Cortex of kidney (tissue), 1 donor: ENCODE measurements at places on chromosomes 12 and 14.

DNA sequence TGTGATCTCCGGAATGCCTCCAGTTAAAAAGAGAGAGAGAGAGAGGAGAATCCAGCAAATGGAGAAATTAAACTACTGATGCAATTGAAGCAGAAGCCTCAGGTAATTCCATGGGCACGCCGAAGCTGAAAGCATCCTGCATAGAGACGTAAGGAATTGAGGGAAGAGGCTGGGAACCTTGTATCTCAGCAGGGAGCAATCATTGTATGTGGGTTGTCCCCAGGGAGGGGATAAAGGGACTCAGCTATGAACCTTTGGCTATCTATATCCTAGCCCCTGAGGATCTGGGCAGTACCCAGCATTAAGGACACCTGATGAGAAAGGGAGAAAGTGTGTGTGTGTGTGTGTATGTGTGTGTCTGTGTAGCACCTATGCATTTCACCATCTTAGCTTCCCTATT is 95.8 kb upstream of the ATXN7L3B start:
- DNase-seq = no peak

GRCh38 chr12:67910360-67911274 is 78.6 kb upstream of the IFNG-AS1 start:
- no peak for DNase-seq

GRCh38 chr14:88553886-88554456 is 836 bp downstream of the PTPN21 start:
- DNase-seq = no peak

GRCh38 chr12:131349397-131350127 is 361.3 kb upstream of the SFSWAP start:
- DNase-seq = no peak

- DNase-seq = no peak
Measured at GRCh38 chr12:132718644-132719043, 8.0 kb downstream of the PGAM5 start.

- DNase-seq = no peak
Measured at GRCh38 chr14:99099051-99099787, 172.8 kb downstream of the BCL11B start.

DNA sequence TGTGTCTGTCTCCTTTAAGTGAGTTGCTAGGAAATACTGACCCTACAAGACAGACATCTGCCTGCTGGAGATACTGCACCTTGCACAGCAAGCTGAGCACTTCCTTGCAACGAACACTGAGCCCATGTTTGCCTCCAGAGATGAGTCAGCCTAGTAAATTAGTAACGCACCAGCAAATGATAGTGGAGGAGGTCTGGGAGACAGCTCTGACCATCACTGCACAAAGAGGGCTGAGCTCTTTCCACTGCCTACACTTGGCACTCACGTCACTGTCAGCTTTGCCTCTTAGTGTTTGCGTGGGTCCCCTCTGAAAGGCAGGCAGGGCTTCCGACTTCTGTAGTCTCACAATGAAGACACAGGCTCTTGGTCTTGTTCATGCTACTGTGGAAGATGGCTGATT is 109.0 kb downstream of the APAF1 start:
- DNase-seq = no peak
